ENCODE measurements at places on chromosomes 7 and 10. TPM values are rescaled to one million over a fixed set of nuclear protein-coding genes. Genes with fewer than 3 reads are reported as not detected.

GRCh38 chr10:30784524-30784896 lies 155.0 kb upstream of the LYZL2 start:
- no peak for DNase-seq

DNA sequence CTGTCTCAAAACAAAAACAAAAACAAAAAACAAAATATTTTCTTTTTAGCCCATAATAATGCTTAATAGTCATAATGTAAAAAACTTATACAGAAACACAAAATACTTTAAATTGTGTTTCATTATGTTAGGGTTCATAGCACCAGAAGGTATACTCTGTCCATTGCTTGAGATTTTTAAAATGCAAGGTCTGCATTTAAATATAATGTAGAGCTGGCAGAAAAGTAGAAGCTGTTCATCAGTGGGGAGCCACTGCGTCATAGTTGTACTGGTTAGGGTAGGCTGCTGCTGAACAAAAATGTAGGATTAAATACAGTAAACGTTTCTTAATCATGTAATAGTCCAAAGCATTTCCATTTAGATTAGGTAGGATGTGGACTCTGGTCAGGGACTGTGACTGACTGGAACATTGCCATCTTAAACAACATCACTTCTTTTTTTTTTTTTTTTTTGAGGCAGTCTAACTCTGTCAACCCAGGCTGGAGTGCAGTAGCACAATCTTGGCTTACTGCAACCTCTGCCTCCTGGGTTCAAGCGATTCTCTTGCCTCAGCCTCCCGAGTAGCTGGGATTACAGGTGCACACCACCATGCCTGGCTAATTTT lies 85.2 kb downstream of the ANKIB1 start:
- no peak for DNase-seq

- no peak for DNase-seq
These were observed 630.6 kb upstream of the ZWINT start for GRCh38 chr10:56991591-56992069.

SPDYE9 gene
- not detected for total RNA-seq

GRCh38 chr7:77368974-77369373 lies 47.2 kb downstream of the GSAP start:
- no peak for DNase-seq

- no peak for DNase-seq
These were observed 140.9 kb upstream of the NRBF2 start for GRCh38 chr10:62992145-62992721.

DNA sequence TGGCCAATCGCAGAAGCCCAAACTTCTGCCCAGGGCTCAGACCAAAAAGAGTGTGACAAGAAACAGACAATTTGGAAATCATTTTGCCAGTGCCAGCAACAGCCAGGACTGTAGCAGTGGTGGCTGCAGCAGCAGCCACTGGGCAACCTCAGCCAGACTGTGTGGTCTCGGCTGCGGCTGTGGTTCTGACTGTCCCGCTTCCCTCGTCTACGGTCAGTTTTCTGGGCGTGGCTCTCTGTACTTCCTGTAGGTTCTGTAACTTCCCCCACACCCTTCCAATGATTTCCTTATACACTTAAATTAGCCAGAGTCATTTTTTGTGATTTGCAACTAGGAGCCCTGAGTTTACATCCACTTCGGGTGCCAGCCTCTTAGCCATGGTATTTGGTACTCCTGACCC lies 39.9 kb downstream of the CYTH3 start:
- DNase-seq = no peak

GRCh38 chr7:26853788-26854393 lies 10.5 kb downstream of the SKAP2 start:
- DNase-seq = no peak

- no peak for DNase-seq
These were observed 37.8 kb downstream of the CLRN3 start for GRCh38 chr10:127854769-127855590.

- no peak for DNase-seq
These were observed 80.1 kb upstream of the IMMP2L start for GRCh38 chr7:111642373-111642772.

DNA2 gene
- total RNA-seq = 6.7 TPM

HOXA10 gene
- total RNA-seq = 11.2 TPM

- no peak for DNase-seq
These were observed 229.9 kb upstream of the MKLN1 start for GRCh38 chr7:131097662-131098376.

DNA sequence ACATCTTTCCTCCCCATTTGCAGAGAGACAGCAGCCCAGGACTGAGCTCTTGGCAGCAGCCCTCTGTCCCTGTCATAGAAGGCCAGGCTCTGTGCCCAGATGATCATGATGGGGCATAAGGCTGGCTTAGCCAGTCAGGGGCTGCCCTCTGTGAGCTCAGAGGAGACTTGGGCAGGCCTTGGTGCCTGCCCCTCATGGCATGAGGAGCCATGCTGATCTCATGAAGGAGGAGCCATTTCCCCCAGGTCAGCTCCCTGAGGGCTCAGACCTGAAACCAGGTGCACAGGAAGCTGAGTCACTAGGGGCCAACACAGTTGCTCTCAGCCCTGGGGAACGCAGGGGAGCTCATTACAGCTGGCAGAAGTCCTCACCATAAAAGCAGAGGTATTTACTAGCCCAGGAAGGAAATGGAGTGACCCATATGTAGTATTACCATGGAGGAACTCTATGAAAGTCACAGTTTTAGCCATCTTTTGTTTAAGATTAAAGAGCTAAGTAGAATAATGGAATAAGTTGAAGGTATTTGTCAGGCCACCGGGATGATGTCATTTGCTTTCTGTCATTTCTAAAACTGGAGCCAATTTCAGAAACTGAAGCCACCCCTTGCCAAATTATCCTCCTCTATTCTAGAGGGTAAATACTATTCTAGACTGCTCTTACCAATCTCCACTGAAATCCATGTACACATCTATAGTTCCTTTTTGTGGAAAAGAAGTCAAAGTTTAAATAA lies 362.4 kb upstream of the ZNF32 start:
- no peak for DNase-seq

TDRD1 gene
- total RNA-seq = 0.31 TPM

DNA sequence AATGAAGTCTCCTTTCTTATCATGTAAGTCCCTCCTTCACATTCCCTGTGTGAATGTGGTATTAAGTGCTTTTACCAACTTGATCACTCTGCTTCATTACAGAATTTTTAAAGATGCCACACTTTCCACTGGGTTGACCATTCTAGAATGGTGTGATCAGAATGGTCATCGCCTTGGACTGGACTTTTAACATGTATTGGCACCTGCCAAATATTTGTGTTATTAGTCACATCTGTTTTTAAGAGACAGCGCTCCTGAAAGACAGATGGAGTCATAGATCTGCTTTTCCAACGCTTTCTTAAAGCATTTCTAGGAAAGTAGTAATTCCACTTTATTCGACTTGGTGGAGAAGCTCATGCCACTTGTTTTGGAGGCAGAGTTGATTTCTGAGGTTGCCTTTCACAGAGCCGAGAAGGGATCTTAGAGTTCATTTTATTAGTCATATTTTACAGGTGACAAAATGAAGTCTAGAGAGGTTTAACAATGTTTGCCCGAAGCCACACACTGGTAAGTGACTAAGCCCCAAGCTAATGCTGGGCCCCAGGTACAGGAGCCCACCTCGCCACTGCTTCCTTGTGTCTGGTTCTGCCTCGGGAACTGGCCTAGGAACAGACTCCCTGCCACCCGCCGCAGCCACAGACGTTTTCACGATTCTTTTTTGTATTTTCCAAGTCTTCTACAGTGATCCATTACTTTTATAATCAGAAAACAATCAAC lies 10.4 kb upstream of the BAMBI start:
- no peak for DNase-seq

GPR22 gene
- not detected for total RNA-seq

IFIT1 gene
- total RNA-seq = 21.0 TPM

DNA sequence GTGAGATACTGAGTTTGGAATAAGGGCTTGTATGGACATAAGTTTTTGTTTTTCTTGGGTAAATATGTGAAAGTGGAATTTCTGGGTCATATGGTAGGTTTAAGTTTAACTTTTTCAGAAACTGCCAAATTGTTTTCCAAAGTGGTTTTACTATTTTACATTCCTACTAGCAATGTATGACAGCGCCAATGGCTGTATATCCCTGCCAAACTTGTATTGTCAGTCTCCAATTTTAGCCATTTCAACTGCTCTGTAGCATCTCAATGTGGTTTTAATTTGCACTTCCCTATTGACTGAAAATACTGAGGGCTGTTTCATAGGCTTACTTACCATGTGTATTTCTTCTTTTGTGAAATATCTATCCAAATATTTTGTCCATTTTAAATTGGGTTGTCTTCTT lies 90.5 kb upstream of the ZNF32 start:
- DNase-seq = no peak

DNA sequence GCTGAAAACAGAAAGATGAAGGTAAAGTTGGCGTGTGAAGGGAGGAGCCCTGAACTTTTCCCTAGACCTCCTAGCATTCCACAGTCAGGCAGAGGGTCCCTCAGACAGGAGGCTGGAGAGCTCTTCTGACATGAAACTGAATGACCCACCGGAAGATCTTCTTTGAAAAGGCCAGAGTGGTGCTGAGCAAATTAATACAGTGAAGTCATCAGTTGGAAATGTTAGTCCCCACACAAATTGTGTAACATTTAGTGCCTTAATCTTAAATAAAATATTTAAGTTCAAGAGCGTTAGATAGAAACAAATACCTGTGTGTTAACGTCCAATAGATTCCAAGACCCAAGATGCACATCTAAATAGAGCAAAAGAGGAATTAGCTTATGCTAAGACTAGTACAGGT lies 49.0 kb upstream of the WNT16 start:
- no peak for DNase-seq

GRCh38 chr10:23150091-23150490 lies 42.0 kb upstream of the PTF1A start:
- DNase-seq = no peak

DNA sequence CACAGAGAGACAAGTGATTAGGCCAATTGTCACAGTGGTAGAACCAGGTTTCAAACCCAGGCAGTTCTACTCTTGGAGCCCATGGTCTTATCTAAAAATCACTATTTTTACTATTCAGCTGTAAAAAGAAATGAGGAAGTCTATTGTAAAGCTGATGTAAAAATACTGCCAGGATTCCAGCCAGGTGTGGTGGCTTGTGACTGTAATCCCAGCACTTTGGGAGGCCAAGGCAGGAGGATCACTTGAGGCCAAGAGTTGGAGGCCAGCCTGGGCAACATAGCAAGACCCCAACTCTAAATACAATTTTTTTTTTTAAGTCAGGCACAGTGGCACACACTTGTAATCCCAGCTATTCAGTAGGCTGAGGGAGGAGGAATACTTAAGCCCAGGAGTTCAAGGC lies 40.4 kb downstream of the HIP1 start:
- DNase-seq = no peak

DNA sequence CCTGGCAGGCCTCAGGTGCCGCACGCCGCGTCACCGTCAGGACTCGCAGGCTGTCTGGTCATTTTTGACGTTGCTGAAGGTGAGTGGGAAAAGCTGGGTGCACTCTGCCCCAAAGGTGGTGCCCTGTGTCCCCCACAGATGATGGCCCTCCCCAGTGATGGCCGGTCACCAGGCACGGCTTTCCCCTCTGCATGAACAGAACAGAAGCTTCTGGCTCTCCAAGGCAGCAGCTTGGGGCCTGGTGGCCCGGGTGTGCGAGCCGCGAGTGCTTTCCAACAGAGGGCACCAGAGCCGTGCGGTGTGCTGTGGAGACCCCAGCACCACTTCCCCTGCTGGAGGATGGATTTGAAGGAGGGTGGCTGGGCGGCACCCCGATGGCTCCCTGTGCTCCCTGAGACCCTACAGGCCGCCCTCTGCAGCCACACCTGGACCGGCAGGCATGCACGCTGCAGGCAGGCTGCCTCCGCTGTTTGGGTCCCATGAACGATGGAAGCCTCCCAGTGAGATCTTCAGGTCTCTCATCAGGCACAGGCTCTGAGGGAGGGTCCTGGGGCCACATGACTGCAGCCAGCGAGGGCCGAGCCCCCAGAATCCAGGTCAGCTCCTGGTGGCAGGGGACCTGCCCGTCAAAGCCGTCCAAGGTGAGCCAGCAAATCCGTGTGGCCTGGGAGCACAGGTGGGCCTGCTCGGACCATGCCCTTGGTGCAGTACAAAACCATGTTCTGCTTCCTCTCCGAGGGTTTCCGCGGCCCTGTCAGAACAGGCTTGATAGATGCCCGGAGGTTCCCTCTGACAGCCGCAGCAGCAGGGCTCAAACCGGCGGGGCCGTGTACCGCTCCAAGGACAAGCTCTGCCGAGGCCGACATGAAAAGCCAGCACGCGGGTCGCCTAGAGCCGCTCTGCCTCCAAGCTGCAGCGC lies 195.4 kb downstream of the EBF3 start:
- DNase-seq = peak; percentile 42

DNA sequence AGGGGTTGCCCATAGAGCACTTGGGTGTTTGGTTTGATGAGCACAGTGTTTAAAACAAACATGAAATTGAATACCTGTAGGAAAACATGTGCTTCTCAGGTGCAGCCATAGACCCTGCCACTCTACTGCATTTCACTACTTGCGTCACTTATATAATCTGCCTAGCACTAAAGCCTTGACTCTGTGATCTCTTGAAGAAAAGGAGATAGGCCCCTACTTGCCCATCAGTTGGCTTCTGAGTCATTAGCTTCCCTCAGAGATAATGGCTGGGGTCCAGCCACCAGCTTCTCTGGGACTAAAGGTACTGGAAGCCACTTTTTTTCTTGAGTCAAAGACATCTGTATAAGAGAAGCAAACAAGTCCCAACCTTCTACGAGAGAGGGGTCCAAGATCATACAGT lies 45.9 kb upstream of the BTRC start:
- no peak for DNase-seq

CHST3 gene
- 36.5 TPM for total RNA-seq

C10orf143 gene
- total RNA-seq = 4.8 TPM

All from sciatic nerve (tissue), 2 donors.